ENCODE measurements at places on chromosomes 1 and 21.

- no peak for DNase-seq
These were observed 26.1 kb upstream of the CLSTN1 start for GRCh38 chr1:9849691-9850441.

GRCh38 chr1:159958719-159959380 lies 4.8 kb upstream of the SLAMF9 start:
- DNase-seq, result peak; percentile 62

DNA sequence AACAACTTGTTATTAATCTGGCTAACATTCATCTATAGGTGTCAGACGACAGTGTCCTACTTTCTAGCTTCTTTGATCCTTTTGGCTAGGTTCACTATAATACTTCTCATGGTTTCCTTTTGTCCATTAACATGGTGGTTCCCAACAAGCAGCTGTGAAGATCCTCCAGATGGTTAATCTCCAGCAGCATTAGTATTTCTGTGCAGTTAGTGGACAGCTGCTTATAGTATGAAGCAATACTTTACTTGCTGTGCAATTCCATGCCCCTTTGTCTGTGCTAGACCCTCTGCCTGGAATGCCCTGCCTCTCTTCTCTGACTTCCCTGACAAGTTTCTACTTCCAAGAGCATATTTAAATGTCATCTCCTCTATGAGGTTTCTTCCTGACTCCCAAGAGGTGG lies 41.7 kb upstream of the ARHGAP29 start:
- no peak for DNase-seq

GRCh38 chr1:119582801-119583200 lies 65.3 kb downstream of the ZNF697 start:
- peak; percentile 12 for DNase-seq

DNA sequence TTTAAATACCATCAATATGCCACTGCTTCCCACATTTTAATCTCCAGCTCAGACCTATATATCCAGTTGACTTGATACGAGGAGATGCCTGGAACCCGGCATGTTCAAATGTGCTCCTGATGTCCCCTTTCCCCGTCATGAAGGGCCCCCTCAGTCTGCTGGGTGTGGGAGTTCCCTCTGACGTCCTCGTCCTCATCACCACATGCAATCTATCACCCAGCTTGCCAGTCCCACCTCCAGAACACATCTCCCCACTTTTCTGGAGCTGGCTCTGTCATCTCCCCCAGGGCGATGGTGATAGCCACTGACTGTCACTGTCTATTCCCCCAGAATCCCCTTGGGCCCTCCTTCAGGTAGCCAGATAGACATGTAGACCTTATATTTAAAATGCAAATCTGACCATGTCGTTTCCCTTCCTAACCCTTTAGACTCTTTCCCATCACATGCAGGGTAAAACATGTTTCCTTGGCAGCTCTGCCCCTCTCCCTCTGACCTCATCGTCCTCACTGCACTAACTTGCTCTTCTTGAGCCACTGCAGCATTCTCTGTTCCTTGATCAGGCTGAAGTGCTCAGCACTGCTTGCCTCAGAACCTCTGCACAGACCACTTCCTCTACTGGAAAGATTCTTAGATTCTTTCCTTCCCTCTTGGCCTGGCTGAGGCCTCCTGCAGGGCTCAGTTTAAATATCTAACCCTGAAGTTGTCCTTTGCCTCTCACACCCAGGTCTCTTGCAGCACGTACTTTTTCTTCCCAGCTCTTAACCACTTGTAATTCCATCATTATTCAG lies 7.4 kb downstream of the AZIN2 start:
- DNase-seq, result no peak

- no peak for DNase-seq
These were observed 14.6 kb downstream of the STMN1 start for GRCh38 chr1:25891606-25892005.

DNA sequence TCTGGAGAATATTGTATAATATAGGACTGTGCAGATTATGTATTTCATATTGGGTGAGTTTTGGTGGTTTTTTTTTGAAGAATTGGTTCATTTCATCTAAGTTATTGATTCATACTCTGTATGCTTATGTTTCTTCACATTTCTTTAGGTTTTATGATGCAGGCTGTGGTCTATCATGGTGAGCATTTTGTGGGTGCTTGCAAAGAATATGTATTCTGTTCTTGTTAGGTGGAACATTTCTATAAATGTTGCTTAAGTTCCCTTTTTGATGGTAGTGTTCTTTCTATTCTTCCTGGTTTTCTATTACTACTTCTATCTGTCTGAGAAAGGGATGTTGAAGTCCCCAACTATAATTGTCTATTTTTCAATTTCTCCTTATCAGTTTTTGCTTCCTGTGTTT lies 42.6 kb downstream of the PKN2 start:
- DNase-seq, result no peak

- DNase-seq, result peak; percentile 83
These were observed at the start of gene PPT1 for GRCh38 chr1:40096977-40097782. TSS of gene PPT1 (minus strand) at chr1:40097252. CDS start at chr1:40097238, 14 bp downstream.

GRCh38 chr1:61142043-61142440 lies 59.7 kb downstream of the NFIA start:
- no peak for DNase-seq

DNA sequence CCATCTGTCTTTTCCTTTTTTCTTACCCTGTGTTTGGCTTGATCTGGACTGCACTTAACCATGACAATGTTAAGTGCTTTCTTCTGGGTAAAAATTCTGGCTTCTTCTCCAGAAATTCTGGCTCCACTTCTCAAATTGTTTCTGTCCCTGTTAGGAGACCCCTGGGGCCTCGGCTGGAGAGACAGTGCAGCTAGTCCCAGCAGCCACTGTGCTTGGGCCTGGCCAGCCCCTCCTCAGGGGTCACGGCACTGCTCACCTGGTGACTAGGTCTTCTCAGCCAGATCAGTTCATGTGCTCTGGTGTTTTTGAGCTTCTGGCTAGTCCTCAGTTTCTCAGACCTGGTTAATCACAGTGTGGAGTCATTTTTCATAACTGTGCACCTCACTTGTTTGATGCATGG lies 72.4 kb downstream of the ADARB1 start:
- DNase-seq, result no peak

GRCh38 chr1:208242146-208242545 lies 2.0 kb downstream of the PLXNA2 start:
- no peak for DNase-seq

DNA sequence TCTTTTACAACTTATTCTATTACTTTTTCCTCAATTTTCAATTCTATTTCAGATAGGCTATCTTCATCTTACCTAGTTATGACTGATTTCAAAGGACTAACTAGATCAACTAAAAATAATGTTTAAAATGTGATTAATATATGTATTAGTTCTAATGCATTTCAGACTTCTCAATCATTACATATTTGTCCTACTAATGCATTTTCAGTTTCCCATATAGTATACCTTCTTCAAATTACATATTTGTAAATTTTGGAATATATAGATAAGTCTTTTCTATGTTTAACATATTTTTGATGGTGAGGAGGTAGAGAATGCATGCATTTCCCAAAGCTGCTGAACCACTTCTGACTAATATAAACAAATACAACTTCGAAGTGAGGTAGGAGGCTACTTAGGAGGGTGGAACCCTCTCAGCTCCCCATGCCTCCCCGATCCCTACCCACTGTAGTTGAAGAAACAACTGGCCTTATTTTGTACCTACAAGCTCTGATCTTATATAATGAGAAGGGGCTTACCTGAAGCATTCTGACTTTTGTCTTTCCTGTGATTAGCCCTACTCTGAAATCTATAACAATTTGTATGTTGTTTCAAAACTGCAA lies 1.7 kb downstream of the TRMT1L start:
- no peak for DNase-seq

- DNase-seq, result peak; percentile 59
These were observed 56.6 kb downstream of the ATP1B1 start for GRCh38 chr1:169163059-169163458.

GRCh38 chr1:93592551-93592949 lies 89.1 kb downstream of the BCAR3 start:
- no peak for DNase-seq
